ENCODE measurements at places on chromosomes 7 and 10.

- no peak for DNase-seq
Measured at GRCh38 chr10:24240041-24240751, 31.3 kb downstream of the KIAA1217 start.

DNA sequence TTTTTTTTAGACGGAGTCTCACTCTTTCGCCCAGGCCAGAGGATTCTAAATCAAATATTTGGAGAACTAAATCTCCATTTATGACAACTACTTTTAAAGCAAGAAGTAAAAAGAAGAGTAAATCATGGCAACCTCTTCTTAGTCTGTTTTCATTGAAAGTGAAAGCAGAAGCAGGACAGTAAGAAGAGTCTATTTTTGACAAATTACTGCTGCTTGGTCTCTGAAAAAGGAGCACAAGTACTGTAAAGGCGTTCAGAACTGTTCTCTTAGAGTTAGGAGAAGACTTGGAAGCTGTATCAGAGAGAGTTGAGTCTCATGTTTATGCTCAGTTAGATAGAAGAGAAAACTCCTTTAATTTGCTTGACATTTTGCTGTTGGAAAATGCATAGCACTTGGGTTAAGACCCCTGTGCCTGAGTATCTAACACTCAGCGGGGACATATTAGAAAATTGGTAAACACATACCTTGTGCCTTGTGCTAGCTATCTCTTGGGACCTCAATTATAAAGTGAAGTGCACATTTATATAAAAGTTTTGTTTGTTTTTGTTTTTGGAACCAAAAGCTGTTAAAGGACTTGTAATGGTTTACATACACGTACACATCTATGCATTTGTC is 433.0 kb downstream of the ANKRD7 start:
- no peak for DNase-seq

DNA sequence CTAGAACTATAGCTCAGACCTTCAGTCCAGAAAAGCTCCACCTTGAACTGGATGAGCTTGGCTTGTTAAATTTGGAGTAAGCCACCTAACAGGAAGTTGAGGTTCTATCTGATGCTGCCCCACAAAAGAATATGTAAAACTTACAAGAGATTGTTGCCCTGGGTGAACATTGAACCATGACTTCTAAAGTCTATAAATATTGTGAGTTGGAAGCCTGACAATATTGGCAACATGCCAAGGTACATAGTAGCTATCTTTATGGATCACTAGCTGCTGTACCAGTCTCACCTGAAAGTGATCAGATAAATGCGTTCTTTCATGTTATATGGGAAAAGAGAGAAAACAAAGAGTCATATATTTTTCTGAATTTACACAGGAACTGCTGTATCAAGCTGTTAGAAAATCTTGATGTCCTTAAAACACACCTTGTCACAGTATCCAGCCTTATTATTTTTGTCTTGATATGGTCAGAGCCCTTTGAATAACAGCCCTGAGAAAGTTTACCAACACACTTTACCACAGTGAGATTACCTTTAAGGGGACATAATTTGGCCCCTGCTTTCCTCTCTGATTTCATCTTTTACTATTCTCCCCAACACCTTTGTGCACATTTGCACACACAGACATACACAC is 92.0 kb downstream of the LSMEM1 start:
- no peak for DNase-seq

DNA sequence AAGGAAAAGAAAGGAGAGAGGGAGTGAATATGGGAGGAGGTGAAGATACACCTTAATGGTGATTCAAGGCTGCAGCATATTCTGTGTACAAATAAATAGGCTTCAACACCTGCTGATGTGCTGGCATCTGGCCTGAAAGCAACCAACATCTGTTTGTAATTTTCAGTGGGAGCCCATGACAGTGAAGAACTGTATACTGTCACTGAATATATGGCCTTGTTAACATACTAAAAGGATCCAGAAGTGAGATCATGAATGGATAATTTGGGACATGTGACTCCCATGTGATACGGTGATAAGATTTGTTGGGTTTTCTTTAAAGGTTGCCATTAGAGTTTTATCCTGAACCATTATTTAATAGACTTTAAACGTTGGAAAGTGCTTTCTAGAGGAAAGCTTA is 459.3 kb downstream of the CNTNAP2 start:
- no peak for DNase-seq

DNA sequence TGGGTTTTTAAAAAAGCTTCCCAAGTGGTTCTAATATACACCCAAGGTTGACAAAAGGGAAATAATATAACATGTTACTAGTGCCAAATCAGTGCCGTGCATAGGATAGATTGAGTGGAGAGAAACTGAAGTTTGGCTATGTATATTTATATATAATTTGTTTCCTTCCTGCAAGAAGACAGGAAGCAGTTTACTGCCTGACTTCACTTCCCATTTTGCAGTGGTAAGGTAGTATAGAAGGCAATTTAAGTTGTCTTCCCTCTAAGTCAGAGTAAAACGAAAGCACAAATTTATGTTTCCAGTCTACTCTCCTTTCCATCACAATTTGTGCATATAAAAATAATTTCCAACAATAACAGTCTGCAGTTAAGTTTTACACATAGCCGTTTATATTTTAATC is 3.4 kb upstream of the HYCC1 start:
- no peak for DNase-seq

GRCh38 chr10:83995738-83996331 is 143.5 kb upstream of the GHITM start:
- DNase-seq, result no peak

Data from stimulated activated CD8-positive, alpha-beta memory T cell treated with anti-CD3 and anti-CD28 coated beads, Interleukin-4, amount 100 ng/mL, for 4 hours (primary cell).